ENCODE measurements at places on chromosomes 7 and 10.

GRCh38 chr10:48526011-48526821, 78.7 kb downstream of the ARHGAP22 start:
- DNase-seq, result no peak

DNA sequence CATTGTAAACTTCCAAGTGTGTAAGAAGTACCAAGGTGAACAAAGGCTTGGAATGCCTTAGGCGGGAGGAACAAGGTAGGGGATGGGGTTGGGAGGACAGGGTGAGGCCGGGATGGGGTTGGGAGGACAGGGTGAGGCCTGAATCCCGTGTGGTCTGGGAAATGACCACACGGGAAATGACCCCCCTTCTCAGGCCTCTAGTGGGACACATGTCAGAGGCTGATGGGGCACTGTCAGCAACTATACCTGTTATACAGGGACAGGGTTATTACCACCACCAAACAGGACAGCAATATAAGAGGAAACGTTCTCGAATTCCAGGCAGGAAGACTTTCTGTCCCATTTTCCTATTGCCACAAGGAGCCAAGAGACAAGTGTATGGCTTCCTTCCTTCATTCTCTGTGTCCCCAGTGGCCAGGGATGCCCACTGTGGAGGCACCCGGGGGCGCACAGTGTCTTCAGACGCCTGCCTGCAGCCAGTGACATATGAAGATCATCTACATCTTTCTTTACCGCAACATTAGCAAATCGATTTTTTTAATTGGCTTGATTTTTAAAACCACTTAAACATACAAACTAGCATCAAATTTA, 1.3 kb downstream of the MKI67 start:
- DNase-seq, result no peak

GRCh38 chr7:119377861-119378260, 895.1 kb upstream of the KCND2 start:
- no peak for DNase-seq

- no peak for DNase-seq
These were observed 192.3 kb downstream of the EMX2 start for GRCh38 chr10:117734731-117735405.

GRCh38 chr10:9342885-9343570, 1288.5 kb downstream of the GATA3 start:
- no peak for DNase-seq

DNA sequence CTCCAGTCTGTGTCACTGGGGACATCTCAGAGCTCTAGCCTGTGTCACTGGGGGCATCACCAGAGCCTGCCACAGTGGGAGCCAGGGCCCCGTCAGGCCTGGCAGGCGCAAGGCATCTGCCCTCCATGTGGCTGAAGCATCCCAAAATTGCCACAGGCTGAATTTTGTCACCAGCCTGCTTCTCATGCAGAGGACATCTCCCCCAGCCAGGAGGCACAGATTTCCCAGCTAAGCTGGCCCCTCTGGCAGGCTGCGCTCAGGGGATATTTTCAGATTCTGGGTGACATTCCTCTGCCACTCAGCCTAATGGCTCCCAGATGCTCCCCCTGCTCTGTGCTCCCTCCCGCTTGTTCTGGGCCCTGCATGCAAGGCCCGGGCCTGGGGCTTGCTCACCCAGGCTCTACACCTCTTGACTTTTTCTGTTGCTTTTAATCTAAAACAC, 64.6 kb downstream of the COL13A1 start:
- no peak for DNase-seq

GRCh38 chr10:97494151-97494550, 4.1 kb downstream of the MMS19 start:
- no peak for DNase-seq

DNA sequence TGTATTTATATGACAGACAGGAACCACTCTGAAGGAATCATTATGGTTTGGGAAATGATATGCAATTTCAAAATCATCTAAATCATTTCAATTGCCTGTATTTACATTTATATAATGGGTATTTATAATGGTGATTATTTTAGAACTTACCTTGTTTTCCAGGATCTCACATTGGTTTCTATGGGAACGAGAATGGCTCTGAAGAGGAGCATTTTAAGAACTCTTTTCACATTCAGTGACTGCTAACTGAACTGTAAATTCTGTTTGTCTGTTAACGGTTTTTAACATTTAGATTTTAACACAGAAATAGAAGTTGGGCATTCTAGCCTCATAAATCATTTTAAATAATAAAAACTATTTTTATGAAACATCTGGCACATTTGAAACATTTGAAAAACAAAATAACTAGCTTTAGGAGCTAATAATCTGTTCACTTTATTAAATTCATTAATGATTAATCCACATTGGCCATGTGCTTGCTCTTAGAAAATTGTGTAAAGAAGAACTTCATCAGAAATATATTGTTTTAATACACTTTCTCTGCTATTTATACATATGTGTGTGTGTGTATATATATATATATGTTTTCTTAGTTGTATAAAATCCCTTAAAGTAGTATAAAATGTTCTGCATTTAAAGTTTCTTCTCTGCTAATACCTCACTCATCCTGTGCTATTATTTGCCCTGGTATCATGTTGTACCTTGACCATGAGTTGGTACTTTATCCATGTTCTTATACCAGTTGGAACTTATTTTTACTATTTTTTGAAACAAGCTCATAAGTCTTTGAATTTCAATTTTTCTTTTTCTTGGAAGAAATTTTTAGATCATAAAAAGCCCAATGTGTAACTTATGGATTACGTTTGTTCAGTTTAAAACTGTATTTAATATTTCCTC, 8.7 kb upstream of the SEM1 start:
- DNase-seq, result no peak

DNA sequence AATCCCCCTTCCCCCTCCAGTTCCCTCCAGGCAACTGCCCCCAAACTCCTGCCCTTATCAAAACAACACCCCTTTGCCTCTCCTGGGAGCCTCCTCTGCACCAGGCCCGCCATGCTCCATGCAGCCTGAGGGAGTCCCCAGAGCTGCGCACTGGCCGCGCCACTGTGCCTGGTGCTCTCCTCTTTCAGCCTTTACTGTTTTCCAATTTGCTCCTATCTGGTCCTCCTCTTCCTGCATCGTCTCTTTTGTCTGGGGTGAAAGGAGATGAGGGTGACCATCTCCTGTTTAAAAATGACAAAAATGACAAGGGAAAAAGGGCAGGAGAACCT, 165.8 kb upstream of the ADCY1 start:
- no peak for DNase-seq

- peak; percentile 8 for DNase-seq
These were observed 219.7 kb upstream of the ADARB2 start for GRCh38 chr10:1957057-1957456.

- DNase-seq, result no peak
These were observed 580.5 kb downstream of the AUTS2 start for GRCh38 chr7:70178787-70179186.

- DNase-seq, result no peak
These were observed 45.8 kb downstream of the HDAC9 start for GRCh38 chr7:18541181-18541870.

GRCh38 chr7:55526770-55527169, 45.5 kb downstream of the VOPP1 start:
- no peak for DNase-seq

Data from T-helper 1 cell (primary cell).